Cortex of kidney (tissue), 1 donor: ENCODE measurements at places on chromosomes 12 and 14.

DNA sequence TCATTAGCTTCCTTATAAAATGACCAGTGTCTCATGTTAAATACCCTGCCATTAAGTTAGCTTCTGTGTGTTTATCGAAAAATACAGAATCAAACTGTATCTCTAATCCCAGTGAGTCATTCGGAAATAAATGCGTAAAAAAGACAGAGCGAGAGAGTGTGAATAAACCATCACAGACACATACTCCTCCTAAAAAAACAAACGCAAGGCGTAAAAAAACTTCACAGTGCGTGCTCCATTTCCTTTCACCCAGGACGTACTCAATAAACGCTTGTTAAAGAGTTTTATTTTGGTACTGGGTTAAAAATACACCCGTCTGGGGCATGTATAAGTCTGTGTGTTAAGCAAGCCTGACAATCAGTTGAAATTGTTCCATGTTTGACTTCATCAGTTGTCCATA lies 58.8 kb upstream of the ISM2 start:
- DNase-seq, result no peak

- DNase-seq, result no peak
These were observed 40.3 kb downstream of the LEMD3 start for GRCh38 chr12:65209655-65210043.

DNA sequence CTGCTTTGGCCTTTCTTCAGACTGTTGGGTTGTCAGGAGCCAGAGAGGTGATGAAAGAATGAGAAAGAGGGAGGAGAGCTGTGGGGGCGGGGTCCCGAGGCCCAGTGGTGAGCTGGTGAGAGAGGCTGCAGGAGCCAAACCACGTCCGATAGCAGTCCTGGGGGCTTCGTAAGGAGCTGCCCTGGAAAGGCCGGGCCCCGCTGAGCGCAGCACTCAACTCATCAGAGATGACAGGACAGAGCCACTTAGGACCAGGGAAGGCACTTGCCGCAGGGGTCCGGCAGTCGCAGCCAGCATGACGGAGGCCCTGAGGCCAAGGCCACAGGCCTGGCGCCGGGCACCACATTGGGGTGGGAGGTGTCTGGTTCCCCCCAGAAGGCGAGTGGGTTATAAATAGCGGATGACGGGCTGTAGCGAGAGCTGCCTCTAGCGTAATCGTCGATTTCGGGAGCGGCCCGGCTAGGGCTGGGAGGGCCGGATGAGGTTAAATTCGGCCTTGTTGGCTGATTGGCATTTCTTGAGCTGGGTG lies 179.0 kb downstream of the TSPAN9 start:
- DNase-seq, result no peak

- DNase-seq, result no peak
These were observed 10.0 kb downstream of the AHNAK2 start for GRCh38 chr14:104968153-104968527.

GRCh38 chr14:22564463-22564862 lies 24.6 kb downstream of the DAD1 start:
- DNase-seq, result no peak

DNA sequence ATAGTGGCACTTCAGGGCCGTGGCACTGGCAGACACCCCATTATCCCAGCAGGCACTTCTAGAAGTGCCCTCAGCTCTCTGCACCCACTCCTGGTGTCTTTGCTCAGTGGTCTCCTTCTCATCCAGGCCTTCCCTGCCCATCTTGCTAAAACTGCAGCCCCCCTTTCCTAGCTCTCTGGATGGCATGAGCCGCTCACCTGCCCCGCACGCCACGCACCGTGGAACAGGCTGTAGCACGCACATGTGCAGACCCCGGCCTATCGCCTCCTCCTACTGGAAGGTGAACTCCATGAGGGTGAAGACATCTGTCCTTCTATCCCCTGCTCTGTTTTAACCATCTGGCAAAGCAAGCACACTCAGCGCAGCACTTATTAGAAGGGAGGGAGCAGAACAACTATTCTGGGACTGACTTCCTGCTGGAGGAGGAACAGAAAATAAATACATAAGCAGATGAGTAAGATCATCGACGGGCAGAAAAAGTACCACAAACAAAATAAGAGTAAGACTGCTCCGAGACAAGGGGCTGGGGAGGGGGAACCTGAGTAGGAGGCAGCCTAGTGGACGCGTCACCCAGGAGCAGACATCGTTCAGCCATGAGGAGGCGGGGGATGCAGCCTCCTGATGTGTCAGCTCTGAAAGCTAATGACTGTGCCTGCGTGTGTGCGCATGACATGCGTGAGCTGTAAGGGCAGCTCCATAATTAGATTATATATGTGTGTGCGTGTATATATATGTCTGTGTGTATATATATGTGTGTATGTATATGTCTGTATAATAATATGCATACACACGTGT lies 7.8 kb upstream of the FZD10 start:
- no peak for DNase-seq

DNA sequence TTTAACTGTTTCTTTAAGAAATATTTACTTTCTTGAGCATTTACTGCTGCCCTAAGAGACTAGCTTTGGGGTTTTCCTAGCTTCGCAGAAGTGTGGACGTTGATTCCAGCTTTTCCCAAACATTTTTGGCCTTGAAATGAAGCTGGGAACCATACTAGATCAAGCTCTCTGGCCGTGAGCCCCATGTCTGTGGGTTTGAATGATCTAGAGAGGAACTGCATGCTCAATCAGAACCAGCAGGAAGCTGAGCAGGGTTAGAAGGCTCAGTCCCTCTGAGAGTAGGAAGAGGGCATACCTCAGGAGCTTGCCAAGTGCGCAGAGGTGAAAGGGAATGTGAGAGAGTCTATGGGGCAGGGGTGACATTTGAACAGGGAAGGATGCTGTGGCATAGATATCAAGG lies 292.1 kb downstream of the CACNA1C start:
- no peak for DNase-seq

- DNase-seq, result no peak
These were observed 862 bp downstream of the KLRB1 start for GRCh38 chr12:9606736-9607372.

GRCh38 chr12:14664434-14665023 lies 31.9 kb downstream of the GUCY2C start:
- DNase-seq, result no peak
